GOT3 (cell line): ENCODE measurements at places on chromosomes 5 and 9.

GRCh38 chr9:137178201-137178938, 6.5 kb upstream of the TMEM210 start:
- no peak for DNase-seq

GRCh38 chr9:95005278-95006143, 279.0 kb downstream of the AOPEP start:
- DNase-seq, result no peak

DNA sequence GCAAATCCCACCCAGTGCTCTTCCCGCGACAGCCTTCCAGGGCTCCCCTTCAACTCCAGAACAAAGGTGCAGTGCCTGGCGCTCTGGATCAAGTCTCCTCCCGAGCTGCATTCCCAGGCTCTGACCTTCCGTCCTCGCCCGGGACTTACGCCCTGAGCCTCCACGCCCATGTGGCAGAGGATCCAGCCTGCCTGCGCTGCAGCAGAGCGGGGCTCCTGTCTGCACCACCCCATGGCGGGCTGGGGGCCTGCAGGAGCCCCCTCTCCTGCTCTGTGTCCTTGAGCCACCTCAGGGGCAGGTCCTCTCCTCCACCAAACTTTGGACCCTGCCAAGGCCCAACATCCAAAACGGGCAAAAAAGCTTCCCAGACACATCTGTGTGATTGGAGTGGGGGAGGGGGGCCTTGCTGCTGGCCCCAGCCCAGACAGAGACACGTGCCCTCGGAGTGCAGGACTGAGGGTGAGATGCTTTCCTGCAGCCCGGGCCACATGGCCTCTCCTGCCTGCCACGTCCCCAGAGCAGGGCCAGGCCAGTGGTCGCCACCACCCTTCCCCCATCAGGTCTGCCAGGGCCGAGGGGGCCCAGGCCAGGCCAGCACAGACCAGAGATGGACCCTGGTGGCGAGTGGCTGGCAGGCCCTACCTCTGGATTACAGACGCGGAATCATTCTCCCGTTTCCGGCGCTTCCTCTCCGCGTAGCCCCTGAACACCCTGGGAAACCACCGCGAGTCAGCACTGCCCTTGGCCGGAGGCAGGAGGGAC, 4.4 kb downstream of the NSMF start:
- DNase-seq, result no peak

DNA sequence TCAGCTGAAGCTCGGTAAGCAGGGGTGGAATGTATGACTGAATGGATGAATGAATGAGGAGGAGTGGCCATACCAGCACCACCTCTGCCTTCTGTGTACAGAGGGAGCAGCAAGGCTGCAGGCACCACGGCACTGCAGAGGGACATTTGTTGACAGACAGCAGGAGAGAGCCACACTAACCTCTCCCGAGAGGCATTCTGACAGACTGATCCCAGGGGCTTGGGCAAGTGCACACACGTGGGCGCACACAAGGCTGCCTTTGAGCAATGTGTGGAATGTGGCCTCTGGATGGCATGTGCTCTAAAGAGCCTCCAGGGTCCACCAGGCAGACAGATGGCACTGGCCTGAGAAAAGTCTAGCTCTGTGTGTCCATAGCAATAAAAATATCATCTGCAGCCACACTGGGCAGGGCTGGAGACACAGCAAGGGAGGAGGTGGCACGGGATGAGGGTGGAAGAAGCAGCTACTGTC, 111.8 kb downstream of the ACTL7B start:
- DNase-seq, result no peak

GRCh38 chr9:3793971-3794383, 268.2 kb upstream of the RFX3 start:
- no peak for DNase-seq

DNA sequence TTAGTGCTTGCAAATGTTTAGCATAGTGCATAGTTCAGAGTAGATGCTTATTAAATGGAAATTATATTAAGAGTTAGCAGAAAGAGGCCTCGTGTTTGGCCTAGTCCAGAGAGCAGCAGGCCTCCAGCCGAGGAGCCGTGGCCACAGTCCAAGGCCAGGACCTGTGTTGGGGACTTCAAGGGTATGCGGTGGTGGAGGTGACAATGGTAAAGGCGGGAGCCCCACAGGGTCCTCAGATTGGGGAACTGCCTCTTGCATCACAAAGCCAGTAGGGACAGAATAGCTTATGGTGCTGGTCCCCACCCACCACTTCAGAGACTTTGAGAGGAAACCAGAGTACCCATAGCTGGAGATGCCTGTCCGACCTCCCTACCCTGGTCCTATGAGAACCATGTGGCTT, 554.6 kb upstream of the RIOK2 start:
- DNase-seq, result no peak

GRCh38 chr5:164377746-164378145, 872.3 kb downstream of the MAT2B start:
- DNase-seq, result no peak

- no peak for DNase-seq
Observed at GRCh38 chr5:109901628-109901981, 211.9 kb downstream of the MAN2A1 start.

GRCh38 chr9:21998026-21998425, 3.4 kb downstream of the CDKN2B-AS1 start:
- no peak for DNase-seq

GRCh38 chr5:111063709-111064322, 7.7 kb upstream of the TSLP start:
- DNase-seq, result no peak

DNA sequence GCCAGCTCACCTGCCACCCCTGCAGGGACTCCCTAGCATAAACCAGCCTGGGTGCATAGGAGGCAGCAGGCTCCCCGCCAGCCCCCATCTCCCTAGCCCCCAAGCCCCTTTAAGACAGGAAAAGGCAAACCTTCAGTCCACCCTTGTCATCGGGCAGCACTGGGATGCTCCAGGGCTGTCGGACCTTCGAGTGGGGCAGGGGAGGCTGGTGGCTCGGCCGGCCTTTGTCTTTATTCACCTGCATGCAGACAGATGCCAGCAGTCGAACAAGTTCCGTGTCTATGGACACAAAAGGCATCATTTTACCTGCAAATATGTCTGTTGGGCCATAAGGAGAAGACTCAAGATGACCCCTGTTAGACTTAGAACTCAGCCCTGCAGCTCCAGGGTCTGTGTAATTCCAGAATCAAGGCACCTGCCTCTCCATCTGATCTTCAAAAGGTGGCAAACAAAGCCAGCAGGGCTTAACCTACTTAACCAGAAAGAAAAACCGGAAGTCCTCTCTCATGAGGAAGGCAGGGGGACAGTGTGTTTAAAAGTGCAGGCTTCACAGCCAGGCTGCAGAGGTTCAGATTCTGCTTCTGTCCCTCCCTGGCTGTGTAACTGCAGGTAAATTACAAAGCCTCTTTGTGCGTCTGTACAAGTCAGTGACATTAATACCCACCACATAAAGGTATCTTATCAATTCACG, 16.2 kb downstream of the ANKS6 start:
- DNase-seq, result no peak

- DNase-seq, result no peak
Observed at GRCh38 chr5:175556794-175557193, 78.4 kb downstream of the SFXN1 start.

- no peak for DNase-seq
Observed at GRCh38 chr5:60698336-60698735, 1.6 kb downstream of the DEPDC1B start.

DNA sequence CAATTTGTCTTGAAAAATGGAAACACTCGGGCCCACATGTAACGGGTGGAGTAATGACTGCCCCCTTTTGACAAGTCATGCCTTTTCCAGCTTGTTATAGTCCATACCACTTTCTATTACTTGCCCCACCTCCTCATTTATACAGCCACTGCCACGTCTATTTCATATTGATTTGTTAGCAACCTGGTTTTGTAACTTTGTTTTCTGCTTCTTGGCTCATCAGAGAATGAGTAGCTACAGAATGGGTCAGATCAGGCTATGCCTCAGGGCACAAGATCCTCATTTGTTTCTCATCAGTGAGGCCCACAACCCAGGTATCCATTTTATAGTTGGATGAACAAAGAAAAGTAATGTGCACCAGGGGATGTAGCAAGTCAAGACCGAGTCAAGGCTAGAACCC, 1.7 kb downstream of the GFRA3 start:
- no peak for DNase-seq

DNA sequence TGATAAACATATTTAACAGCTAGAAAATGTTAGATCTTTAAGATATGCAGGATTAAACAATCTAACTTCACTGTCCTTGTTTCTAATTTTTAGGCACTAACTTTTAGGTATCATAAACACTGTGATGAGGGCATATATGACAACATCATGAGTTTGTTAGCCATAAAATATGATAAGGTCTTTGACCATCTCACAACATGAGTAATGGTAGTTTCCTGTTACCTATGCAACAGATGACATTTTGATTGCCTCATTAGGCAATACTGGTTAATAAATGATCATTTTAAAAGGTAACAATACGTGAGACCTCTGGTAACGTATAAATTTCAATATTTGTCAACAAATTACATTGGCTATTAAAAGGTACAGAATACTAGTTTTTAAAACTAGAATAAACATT, 613.5 kb downstream of the PDE4D start:
- DNase-seq, result no peak

GRCh38 chr9:22622815-22623214, 176.2 kb downstream of the DMRTA1 start:
- no peak for DNase-seq

GRCh38 chr9:24096756-24097155, 270.7 kb upstream of the ELAVL2 start:
- no peak for DNase-seq

- no peak for DNase-seq
Observed at GRCh38 chr9:3401221-3401954, 124.4 kb downstream of the RFX3 start.

DNA sequence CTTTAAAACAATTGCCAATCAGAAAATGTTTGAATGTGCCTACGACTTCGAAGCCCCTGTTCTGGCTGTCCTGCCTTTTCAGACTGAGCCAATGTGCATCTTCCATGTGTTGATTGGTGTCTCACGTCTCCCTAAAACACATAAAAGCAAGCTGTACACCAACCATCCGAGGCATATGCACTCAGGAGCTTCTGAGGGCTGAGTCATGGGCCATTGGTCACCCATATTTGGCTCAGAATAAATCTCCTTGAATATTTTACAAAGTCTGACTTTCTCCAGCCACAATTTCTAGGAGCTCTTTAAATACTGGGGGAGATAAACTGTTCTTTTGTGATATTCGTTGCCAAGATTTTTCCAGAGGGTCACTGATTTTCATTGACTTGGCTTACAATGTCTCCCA, 53.9 kb downstream of the C9orf57 start:
- DNase-seq, result no peak

DNA sequence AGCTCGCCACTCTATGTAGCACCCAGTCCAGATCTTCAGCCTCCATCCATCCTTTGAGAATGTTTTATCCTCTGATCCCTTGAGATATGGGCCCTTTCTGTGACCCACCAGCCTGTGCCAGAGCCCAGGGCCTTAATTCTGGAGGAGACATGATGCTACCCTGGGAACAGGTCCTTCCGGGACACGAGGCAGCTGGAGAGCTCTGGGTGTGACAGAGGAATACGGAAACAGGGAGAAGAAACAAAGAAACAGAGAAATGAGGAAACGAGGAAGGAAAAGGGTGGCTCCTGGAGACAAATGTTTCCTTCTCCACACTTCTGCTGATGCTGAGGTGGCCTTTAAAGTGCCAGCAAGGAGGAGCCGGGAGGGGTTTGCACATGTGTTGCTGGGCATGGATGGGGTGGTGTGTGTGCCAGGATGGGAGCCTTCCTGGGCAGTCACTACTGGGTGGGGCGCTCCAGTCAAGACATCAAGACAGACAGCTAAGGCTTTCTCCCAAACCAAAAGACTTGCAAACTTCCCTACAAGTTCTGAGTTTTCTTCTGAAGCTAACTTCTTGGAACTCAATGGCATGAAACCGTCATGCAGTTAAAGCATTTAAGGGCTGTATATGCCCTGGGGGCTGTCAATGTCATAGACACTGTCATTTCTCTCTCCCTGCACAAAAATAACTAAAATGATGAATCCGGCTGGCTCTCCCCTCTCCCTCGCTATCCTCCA, 22.8 kb upstream of the MARCHF6 start:
- no peak for DNase-seq

DNA sequence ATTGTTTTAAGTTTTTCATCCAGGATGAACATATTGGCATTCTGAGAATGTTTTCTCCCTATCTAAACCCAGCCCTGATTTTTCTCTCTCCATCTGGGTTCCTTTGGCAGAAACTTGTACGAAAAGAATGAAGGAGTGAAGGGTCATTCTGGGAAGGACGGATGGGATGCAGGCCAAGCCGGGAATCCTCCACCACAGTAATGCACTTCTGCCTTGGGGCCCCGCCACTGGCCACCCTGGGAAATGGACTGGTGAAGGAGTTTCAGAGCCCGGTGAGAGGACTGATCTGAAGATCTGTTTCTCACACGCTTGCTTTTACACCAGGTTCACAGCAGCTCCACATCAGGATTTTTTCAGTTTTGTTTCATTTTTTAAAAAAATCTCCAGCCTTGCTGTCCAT, 554.8 kb downstream of the BNC2 start:
- DNase-seq, result no peak

DNA sequence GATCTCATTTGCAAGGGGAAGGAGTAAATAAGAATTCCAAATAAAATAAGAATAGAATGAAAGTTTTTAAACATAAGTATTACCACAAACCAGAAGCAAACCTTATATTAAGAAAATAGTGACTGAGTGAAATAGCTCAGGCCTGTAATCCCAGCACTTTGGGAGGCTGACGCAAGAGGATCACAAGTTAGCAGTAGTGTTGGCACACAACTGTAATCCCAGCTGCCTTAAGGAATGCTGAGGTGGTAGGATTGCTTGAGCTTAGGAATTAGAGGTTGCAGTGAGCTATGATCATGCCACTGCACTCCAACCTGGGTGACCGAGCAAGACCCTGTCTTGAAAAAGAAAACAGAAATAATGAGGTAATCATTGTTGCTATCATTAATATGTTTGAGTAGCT, 47.0 kb downstream of the APC start:
- no peak for DNase-seq
